Renal cortical epithelial cell (primary cell): ENCODE measurements at places on chromosomes 1 and 21. TPM values are rescaled to one million over a fixed set of nuclear protein-coding genes. Genes with fewer than 3 reads are reported as not detected.
A peak's percentile ranks its signal among the peaks of the same experiment; 100 is the strongest.

GRCh38 chr1:94334764-94335163 is 83.4 kb upstream of the ABCD3 start:
- peak; percentile 23 for DNase-seq

The C1orf226 gene
- total RNA-seq: 0.17 and 2.6 TPM in 2 replicates

DNA sequence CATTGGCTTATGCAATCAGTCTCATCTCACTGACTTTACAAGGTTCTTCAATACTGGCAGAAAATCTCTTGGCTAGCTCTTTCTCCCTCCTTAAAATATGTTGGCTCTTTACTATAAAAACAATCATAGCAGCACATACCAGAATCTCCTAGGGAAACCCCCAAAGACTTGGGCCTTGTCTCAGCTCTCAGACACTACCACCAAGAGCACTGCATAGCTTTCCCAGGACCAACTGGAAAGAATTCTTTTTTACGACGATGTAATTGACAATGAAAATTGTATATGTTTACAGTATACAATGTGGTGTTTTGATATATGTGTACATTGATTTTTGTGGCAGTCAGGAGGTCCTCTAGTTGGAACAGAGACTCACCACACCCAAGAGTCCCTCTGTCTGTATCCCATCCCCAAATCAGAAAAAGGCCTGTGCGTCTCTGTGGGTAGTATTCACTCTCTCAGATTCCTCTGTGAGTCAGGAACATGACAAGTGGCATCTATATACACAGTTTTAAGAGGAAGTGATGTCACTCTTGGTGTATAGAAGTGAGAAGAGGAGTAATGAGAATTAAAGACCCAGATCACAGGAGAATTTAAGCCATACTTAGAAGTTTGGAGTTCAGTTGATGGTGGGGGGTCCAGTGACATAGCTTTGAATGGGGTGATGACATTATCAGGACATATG is 21.1 kb downstream of the SMAP2 start:
- DNase-seq: no peak

DNA sequence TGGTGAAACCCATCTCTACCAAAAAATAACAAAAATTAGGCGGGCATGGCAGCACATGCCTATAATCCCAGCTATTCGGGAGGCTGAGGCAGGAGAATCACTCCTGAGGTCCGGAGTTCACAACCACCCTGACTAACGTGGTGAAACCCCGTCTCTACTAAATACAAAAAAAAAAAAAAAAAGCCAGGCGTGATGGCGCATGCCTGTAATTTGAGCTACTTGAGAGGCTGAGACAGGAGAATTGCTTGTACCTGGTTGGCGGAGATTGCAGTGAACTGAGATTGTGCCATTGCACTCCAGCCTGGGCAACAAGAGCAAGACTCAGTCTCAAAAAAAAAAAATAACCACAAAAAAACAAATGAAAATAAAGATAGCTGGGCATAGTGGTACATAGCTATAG is 42.3 kb downstream of the CC2D1B start:
- no peak for DNase-seq

GRCh38 chr21:42459546-42460215 is 36.3 kb downstream of the RSPH1 start:
- no peak for DNase-seq

- no peak for DNase-seq
These were observed 79.9 kb downstream of the OBSCN start for GRCh38 chr1:228287541-228288425.

The GALE gene
- 54.1 and 101 TPM in 2 replicates for total RNA-seq

DNA sequence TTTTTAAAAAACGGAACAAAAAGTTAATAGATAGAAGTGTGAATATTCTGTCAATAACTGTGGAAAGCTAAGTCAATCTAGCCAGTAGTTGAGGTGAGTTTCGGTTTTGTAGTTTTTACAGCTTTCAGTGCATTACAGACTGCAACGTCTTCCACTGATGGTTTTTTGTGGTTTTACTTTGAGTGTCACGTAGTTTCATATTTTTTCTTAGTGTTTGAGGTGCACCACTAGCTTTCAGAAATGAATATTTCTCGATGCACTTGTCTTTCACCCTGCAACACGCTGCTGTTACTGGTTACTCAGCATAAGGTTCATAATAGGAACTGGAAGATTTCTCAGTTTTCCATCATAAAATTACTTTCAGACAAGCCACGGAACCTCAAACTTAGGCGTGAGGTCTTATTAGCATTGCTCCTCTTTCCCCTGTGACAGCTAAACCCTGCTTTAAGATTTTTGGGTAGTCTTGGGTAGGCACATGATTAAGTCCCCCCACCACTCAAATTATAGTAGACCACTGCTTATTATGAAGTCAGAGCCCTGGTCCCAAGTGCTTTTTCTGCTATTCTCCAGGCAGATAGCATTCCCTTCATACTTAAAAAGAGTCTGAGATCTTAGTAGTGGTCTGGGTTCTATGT is 1412.7 kb downstream of the KCNT2 start:
- DNase-seq: no peak

DNA sequence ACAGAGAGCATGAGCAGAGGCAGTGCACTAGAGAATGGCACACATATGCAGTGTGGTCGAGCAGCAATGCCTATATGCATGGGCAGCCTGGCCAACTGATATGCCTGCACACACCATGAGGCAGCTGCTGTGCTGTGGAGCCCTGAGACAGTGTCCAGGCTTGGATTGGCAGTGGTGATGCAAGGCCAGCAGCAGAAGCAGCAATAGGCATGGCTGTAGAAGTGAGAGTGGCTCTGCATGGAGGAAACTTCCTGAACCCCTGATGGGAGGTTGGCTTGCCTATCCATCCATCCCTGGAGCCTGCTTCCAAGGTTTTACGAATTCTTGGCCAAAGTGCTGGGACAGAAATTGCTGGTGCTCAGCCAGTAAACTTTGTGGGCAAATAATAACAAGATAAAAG is 89.7 kb downstream of the DIRAS3 start:
- DNase-seq: no peak

DNA sequence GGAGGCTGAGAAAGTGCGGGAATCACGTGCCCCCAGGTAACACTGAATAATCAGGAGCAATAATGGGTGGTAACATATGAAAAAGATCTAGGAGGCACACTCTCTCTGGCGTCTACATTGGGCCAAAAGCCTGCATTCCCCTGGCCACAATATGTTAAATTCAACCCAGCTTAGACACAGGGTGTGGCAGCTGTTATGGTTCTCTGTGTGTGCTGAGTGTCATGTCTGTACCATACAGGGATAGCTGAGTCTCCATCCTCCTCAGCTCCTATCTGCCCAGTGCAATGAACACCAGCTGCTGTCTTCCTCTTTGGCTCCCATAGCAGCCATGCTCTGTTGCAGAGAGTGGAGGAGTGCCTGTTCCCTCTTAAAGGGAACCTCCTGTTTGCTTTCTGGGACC is 14.3 kb downstream of the S100A11 start:
- no peak for DNase-seq

DNA sequence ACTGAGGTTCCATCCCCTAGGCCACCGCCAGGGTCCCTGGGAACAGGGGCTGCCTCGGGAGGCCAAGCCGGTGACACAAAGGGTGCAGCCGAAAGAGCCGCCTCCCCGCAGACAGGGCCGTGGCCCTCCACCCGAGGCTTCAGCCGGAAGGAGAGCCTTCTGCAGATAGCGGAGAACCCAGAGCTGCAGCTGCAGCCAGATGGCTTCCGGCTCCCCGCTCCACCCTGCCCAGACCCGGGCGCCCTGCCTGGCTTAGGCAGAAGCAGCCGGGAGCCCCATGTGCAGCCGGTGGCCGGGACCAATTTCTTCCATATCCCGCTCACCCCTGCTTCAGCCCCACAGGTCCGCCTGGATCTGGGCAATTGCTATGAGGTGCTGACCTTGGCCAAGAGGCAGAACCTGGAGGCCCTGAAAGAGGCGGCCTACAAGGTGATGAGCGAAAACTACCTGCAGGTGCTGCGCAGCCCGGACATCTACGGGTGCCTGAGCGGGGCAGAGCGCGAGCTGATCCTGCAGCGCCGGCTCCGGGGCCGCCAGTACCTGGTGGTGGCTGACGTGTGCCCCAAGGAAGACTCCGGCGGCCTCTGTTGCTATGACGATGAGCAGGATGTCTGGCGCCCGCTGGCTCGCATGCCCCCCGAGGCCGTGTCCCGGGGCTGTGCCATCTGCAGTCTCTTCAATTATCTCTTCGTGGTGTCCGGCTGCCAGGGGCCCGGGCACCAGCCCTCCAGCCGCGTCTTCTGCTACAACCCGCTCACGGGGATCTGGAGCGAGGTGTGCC is 1.4 kb downstream of the KLHDC7A start:
- DNase-seq: no peak

The RGS1 gene
- not detected in 2 replicates for total RNA-seq

The NUDT4B gene
- total RNA-seq: 7.6 and 11.6 TPM in 2 replicates

- DNase-seq: no peak
These were observed 31.4 kb upstream of the LMX1A start for GRCh38 chr1:165387961-165388360.

The PDZK1IP1 gene
- total RNA-seq: 288 and 398 TPM in 2 replicates

GRCh38 chr1:235077571-235078479 is 50.8 kb downstream of the TOMM20 start:
- peak; percentile 86 for DNase-seq

DNA sequence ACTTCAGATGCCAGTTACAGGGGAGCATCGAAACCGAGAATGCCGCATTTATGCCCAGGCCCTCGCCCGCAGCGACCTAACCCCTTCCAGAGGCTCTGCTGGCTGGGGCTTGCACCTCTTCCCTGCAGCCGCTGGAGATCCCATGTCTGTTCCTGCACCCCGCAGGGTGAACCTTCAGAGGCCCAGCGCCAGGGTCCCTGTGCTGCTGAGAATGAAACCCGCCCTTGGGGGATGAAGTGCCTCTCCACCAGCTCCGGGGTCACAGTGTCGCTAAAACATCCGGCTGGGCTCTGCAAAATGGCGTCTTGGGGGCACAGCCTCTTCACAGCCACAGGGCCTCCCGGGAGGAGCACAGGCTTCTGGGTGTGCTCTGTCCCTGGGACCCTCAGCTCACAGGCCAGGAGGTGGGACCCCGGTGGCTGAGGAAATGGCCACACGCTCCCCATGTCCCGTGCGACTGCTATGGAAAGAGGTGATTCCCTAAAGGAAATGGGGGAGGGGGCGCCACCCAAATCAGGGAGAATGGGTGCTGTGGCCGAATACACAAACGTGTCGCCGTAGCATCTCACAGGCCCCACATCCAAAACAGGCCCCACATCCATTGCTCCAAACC is 39.9 kb upstream of the TSPEAR start:
- DNase-seq: no peak

The TSSK3 gene
- total RNA-seq: 0.20 TPM in 1 of 2 replicates, not detected in the other

- peak; percentile 15 for DNase-seq
These were observed 13.4 kb downstream of the PROK1 start for GRCh38 chr1:110464340-110464739.

DNA sequence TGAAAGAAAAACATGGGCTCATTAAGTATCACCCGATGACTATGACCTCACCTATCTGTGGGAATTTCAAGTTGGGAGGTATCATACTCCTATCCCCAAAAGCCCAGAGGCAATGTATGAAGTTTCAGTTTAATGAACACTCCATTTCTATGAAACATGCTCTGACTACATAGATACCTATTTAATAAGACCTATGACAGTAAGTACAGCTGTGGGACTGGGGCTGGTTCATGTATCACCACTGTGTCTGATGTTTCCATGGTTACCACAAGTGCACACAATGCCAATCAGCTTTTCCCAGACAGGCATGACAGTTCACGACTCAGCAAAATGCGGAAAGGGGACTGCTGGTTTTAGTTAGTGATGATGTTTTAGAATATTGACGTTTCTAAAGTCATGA is 167.7 kb downstream of the SIPA1L2 start:
- peak; percentile 82 for DNase-seq

DNA sequence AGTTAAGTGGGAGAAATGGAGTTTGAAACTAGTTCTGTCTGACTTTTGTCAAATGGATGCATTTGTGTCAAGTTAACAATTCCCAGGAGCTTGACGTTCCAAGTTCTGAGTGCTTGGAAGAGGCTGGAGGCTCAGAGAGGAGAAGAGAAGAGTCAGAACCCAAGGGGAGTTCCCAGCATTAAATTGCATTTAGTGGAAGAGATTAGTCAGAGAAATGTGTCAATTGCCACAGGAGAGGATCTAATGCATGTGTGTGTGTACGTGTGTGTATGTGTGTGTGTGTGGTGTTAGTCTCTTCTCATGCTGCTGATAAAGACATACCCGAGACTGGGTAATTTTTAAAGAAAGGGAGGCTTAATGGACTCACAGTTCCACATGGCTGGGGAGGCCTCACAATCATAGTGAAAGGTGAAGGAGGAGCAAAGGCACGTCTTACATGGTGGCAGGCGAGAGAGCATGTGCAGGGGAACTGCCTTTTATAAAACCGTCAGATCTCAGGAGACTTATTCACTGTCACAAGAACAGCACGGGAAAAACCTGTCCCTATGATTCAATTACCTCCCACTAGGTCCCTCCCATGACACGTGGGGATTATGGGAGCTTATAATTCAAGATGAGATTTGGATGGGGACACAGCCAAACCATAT is 101.5 kb upstream of the TMEM51 start:
- DNase-seq: peak; percentile 12

The NEGR1 gene
- total RNA-seq: 1.6 and 14.9 TPM in 2 replicates

DNA sequence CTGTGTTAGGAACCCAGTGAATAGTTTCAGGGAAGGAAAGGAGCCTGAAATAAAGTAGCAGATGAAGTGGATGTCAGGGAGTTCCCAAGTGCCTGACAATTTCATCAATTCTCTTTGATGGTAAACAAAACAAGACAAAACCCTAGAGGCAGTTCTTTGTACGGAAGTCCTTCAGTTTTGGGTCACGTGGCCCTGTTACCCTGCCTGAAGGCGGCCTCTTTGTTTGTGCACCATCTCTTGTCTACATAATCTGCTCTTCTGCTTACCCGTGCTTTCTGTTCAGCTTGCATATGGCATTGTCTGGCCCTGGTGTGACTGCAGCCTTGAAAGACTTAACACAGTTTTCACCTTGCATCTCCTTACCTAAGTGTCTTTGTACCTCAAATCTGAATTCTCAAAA is 166.7 kb upstream of the DUSP10 start:
- no peak for DNase-seq

The WDR26 gene
- 57.5 and 150 TPM in 2 replicates for total RNA-seq

GRCh38 chr1:190172651-190173430 is 304.8 kb downstream of the BRINP3 start:
- DNase-seq: no peak

The NBPF3 gene
- total RNA-seq: 14.2 and 16.0 TPM in 2 replicates

DNA sequence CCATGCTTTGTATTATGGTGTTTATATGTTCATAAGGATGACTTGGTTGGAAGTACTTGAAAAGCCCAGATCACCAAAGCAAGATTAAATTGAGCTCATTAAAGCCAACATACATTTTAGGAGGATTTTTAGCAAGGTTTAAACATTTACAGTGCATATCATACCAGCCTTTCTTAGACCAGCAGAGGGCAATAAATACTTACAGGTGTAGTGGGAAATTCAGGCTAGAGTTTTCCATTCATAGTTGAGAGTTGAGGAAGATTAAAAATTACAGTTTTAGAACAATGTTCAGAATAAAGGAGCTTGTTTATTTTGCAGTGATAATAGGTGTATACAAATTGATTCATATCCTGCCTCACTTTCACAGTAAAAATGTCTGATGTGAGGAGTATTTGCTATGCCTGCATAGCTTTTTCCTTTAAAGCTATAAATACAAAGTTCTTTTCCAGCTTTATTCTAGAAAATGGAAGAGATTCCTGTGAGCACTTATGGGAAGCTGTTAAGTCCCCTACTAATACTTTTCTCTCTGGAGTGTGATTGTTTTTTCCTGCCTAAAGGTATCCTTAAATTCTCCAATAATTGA is 35.3 kb downstream of the DTL start:
- DNase-seq: peak; percentile 59
